ENCODE measurements at places on chromosomes 5 and 9.

- no peak for DNase-seq
These were observed 1.9 kb downstream of the CD274 start for GRCh38 chr9:5452286-5452609.

DNA sequence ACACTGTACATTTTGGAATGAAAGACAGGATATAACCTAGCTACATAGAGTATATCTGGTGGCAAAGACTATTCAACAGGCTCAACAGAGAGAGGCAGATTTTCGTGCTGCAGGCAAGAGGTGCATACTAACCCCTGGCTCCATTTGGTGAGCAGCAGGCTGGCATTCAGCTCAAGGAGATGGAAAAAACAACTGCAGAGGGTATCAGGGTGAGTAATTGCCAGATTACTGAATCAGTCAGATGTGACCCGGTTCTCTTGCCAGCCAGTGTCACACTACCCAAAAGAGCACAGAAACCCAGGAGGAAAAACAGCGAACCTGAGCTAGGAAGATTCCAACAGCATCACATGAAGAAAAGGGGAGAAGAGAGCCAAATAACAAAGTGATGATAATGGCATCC is 130.4 kb upstream of the PRLR start:
- no peak for DNase-seq

DNA sequence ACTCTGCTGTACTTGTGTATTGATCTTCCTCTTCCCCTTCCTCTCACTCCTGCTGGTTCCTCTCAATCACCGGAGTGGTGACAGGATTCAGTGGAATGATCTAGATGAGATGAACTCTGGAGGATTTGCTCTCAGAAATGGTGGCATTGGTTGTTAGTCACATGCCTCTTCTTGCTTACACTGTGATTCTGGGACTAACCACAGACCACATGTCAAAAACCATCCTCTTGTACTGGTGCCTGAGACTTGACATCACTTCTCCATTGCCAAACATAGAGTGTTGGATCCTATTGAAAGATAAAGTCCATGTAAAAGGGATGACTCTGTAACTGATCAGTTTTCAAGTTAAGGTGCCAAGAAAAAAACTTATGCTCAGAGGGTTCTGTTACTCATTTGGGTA is 506.5 kb downstream of the DMAC1 start:
- no peak for DNase-seq

DNA sequence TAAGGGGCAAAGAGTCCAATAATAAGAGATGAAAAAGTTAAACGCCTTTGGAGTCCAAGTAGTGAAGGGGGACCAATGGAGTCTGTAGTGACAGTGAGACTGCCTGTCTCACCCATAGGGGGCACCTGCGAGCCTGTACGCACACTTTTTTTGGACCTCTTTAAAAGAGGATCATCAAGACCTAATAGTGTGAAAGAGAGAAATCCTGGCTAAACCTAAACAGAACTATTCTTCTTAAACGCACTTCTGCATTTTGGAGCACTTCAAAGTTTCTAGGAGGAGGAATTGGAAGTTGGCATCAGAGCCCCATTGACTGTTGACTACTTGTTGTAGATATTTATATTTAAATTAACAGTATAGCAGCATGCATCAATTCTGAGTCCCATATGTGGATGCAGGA is 636.1 kb upstream of the KLF4 start:
- no peak for DNase-seq

GRCh38 chr5:171808951-171809350 is 23.3 kb downstream of the SMIM23 start:
- DNase-seq, result no peak

DNA sequence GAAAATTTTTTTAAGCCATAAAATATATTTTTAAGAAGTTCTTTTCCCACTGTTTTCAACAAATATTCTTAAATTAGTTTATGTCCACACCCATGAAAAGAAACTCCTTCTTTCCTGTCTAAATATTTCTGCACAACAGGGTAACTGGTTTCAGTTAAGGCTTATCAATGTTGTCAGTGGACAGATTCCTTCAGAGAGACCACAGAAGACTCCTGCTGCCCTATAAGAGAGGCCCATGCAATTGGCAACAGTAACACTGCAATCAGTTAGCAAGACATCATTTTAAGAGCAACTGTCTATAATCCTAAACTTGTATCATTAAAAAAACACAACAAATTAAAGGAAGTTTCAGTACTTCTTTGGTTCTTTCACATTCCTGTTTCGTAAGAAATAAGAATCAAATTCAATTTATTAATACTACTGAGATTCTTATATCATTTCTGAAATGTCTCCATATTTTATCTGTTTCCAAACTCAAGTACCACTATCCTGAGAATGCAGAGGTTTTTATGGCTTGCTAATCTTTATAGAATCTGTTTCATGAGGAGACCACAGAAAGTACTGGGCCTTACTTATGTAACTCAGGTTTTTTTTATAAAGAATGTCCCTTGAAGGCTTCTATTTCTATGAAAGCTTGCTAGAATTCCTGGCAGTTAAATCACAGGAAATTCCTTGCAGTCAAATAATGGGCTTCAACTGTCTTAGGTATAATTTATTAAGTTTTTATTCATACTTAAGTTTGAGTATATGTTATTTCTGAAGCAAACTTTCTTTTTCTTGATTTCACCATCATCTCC is 240.2 kb downstream of the RFX3 start:
- no peak for DNase-seq

DNA sequence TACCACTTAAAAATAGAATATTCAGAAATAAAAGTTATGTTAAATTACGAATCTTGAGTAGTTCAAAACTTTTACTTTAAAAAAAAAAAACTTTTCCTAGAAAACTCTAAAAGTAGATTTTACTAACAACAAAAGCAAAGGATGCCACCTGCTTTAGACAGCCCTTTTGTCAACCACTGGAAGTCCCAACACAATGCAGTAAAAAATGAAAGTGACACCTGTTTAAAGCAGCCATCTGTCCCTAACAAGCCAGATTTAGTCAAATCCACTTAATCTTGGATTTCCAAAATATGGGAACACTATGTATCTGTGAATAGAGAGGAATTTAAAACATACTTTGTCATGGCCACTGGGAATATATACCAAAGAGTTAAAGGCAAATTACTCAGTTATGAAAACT is 3.8 kb downstream of the RFX3 start:
- DNase-seq, result no peak

DNA sequence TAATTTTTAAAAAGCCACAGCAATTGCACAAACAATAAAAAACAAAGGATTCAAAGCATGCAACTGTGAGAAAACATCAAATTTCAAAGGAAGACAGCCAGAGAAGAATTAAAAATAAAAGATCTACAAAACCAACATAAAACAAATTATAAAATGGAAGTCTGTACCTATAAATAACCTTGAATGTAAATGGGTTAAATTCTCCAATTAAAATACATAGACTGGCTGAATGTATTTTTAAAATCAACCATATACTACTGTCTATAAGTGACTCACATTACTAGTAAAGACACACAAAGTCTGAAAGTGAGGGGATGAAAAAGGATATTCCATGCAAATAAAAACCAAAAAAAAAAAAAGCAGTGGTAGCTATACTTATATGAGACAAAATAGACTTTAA is 33.7 kb downstream of the BTNL8 start:
- no peak for DNase-seq

- no peak for DNase-seq
These were observed 67.1 kb upstream of the UNC5A start for GRCh38 chr5:176743136-176743861.

GRCh38 chr5:111749303-111750026 is 7.5 kb downstream of the NREP start:
- no peak for DNase-seq

- no peak for DNase-seq
These were observed 132.3 kb upstream of the TAF11L2 start for GRCh38 chr5:17365811-17366138.

DNA sequence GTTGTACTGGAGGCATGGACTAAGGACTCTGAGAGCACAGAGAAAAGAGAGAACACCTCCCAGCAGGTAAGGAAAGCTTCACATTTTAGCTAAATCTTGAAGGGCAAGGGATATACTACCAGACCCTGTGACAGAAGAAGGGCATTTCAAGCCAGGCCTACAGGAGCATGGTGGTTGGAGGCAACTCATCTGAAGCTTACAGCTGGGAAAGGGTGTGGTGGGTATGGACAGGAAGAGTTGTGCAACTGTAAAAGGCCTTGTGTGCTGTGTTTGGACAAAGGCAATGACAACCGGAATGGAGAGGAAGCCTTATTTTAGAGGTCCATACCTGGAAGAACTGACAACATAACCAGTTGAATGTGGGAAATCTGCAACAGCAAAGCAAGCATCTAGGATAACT is 31.2 kb downstream of the NIPSNAP3B start:
- no peak for DNase-seq

DNA sequence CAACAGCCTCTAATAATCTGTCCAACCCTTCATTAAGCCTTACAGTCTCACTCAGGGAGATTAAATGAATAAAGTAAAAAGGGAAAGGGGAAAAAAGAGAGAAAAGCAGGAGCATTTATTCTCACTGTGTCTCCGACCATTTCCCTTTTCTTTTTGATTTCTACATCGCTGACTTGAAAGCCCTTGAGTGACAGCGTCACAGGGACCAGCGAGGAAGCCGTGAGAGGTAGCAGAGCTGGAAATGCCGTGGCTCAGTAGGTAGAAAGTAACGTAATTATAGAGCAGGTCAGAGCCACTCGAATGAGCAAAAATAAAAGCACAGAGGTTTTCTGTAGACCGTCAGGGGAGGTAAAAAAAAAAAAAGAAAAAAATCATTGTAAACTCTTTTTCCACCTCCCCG is 52.4 kb downstream of the ASS1 start:
- no peak for DNase-seq

- no peak for DNase-seq
These were observed 415 bp downstream of the XRCC4 start for GRCh38 chr5:83077662-83078261.

GRCh38 chr5:67315082-67315989 is 118.7 kb upstream of the CD180 start:
- DNase-seq, result peak; percentile 93

DNA sequence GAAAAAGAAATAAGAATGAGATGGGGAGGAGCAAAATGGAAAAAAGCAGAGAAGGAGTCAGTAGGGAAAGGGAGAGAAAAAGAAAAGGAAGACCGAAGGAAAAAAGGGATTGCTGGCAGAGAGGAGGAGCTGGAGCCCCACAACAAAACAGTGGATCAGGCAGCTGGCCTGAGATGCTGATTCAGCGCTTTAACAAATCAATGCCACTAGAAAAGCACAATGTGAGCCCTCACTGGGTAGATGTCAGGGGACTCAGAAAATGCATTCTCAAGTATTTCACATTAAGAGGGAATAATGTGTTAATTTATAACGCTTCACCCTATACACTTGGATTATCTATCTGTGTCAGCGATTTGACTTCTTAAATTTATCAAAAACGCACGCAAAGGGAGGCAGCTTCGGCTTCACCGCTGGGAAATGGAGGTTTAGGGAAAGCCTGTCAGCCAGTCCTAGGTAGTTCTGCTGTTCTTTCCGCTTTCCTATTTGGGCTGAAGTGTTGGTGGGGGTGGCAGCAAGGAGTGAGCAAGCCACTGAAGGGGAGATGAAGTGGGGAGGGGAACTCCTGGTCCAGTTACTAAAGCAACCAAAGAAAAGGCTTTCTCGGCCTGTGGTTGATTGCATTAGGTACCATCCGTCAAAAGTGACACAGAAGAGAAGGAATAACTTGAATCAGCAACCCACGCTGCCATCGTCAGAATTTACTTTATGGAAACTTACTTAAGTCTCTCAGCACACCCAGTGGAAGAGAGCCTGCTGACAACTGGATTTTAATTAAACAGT is 161.6 kb downstream of the BNC2 start:
- DNase-seq, result no peak

All from amygdala (tissue), 56 donors.